ENCODE measurements at places on chromosomes 3 and 15.
A peak's percentile ranks its signal among the peaks of the same experiment; 100 is the strongest.

DNA sequence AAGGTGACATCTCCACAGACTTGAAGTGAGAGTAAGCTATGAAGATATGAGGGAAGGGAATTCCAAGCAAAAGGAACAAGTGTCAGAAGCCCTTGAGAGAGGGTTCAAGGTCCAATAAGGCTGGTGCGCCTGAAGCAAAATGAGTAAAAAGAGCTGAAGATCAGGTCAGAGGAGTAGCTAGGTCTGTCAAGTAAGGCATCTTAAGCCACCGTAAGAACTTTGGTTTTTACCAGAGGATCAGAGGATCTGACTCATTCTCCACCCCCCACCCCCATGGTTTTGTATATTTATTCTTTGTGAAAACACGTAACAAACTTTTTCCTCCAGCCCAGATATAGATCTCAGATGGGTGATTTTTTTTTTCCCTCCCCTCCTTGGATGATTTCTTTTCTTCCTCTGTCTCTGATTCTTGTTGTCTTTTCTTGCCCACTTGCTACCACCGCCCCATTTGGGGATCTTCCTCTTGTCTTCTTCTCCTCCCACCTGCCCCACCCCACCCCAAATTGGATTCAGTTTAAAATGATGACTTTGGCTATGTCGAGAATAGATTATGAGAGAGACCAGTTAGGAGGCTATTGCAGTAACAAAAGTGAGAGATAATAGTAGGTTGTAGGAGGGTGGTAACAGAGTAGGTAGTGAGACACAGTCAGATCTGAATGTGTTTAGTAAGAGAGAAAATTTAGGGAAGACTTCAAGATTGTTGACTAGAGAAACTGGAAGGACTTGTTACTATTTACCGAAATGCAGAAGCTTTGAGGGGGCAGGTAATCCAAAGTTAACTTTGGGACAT, 6.1 kb downstream of the TRMT10C start:
- H3K27me3 ChIP-seq: no peaks in the 10 kb centered on the region
- H3K27ac ChIP-seq: no peak overlapping the region
- H3K36me3 ChIP-seq: no peaks in the 10 kb centered on the region
- peaks cover 15% of the 10 kb centered on the region for H3K4me1 ChIP-seq
- no peak overlapping the region for H3K4me3 ChIP-seq

DNA sequence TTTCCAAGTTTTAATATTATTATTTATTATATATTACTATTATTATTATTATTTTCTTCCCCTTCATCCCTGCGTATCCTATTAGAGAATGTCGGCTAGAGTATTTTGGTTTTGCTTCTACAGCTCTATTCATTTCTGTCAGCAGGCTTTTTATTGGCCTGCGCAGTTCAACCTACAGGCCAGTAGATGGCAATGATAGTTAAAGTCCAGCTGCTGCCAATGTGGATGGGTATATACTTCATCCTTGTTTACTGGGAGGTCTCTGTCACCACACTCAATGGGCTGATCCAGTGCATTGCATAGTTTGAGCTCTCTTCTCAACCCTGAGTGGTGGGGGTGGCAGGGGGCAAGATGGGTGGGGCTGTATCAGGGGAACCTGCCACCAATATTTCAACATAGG, 799.8 kb downstream of the NSUN3 start:
- H3K36me3 ChIP-seq: no peaks in the 10 kb centered on the region
- H3K27ac ChIP-seq: no peak overlapping the region
- H3K4me1 ChIP-seq: no peaks in the 10 kb centered on the region
- no peak overlapping the region for H3K4me3 ChIP-seq
- DNase-seq: no peak

DNA sequence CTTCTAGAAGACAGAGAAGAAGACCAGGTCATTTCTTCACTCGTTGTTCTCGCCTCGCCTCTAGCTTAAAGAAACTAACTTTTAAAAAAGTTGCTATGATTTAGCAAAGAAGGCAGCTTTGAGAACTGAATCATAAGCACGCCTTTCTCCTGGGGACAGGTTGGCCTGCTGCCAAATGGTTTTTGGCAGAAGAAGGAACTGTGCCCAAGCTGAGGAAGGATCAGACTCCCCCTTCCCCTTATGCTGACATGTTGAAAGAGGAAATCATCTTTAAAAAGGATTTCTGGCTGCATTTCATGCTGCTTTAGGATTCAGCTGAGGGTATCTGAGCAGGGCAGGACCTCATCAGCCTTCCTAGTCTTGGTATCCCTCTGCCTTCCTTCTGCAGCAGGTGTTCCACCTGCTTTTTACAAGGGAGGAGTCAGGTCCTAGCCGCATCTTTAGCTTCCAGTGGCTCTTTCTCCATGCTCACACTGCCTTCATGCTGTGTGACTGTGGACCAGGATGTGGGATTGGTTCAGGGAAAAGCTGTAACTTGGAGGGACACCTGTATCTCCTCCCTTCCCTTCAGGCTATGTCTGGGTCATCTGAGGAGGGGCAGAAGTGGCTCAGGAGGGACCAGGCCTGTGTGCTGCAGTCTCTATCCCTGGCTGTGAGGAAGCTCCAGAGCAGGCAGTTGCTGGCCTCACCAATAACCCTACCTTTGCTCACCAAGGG, 34.1 kb upstream of the HACD2 start:
- H3K4me1 ChIP-seq: no peaks in the 10 kb centered on the region
- no peak overlapping the region for H3K4me3 ChIP-seq
- DNase-seq: peak; percentile 44
- H3K27ac ChIP-seq: no peak overlapping the region

- H3K36me3 ChIP-seq: no peaks in the 10 kb centered on the region
- H3K27me3 ChIP-seq: no peaks in the 10 kb centered on the region
- H3K27ac ChIP-seq: no peak overlapping the region
- no peak for DNase-seq
These were observed 70.9 kb downstream of the CGGBP1 start for GRCh38 chr3:87987952-87988351.

DNA sequence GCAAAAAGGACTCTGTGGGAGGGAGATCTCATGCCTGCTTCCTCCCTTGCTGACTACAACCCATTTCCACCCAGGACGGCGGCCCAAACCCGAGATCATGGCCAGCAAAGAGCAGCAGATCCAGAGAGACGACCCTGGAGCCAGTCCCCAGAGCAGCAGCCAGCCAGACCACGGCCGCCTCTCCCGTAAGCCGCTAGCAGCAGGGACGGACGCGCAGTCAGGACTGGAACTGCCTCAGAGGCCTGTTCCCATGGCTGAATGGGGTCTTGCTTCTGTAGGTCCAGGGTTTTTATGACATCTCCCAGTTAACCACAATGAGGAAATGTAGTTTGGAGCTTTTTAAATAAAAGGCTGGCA, 67.2 kb downstream of the BOC start:
- no peak overlapping the region for H3K27ac ChIP-seq
- no peaks in the 10 kb centered on the region for H3K36me3 ChIP-seq
- H3K4me1 ChIP-seq: peaks cover 12% of the 10 kb centered on the region
- no peaks in the 10 kb centered on the region for H3K27me3 ChIP-seq
- no peak for DNase-seq

GRCh38 chr3:150870406-150870805, 34.8 kb downstream of the MINDY4B start:
- DNase-seq: no peak
- H3K36me3 ChIP-seq: no peaks in the 10 kb centered on the region

DNA sequence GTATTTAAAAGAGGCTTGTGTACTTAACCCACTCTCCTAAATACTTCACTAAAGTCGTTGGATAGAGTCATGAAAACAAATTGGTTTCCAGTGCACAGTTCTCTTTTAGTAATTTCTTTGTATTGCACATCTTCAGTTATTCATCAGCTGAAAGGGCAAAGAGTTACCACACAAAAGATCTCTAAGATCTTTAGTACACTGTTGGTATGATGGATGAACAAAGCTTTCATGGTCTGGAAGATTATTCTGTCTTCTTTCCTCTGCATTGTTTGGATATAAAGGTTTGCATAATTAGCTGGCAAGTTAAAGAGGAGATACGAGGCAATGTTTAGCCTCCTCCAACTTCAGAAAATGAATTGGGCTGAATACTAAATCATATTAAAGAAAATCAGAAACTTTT, 40.5 kb downstream of the BCHE start:
- no peaks in the 10 kb centered on the region for H3K36me3 ChIP-seq
- H3K27ac ChIP-seq: no peak overlapping the region
- no peak overlapping the region for H3K4me3 ChIP-seq
- H3K27me3 ChIP-seq: no peaks in the 10 kb centered on the region
- DNase-seq: no peak

DNA sequence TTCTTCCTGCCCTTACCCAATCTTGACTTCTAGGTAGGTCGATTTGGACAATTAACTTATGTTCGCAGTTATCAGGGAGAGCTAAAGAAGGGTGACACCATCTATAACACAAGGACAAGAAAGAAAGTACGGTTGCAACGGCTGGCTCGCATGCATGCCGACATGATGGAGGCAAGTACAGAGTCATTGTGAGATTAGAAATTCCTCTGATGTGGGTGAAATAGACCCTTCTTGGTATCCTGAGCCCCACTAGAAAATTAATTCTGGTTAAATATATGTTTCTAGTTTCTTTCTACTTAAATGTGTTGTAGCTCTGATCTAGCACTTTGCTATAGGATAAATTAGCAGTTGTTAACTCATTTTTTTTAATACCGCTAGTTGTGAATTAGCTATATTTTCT, 13.6 kb downstream of the LXN start:
- no peak overlapping the region for H3K4me3 ChIP-seq
- no peaks in the 10 kb centered on the region for H3K27me3 ChIP-seq
- H3K4me1 ChIP-seq: no peaks in the 10 kb centered on the region
- H3K27ac ChIP-seq: no peak overlapping the region
- no peaks in the 10 kb centered on the region for H3K36me3 ChIP-seq

GRCh38 chr3:109902549-109902948, 565.2 kb upstream of the DPPA4 start:
- no peaks in the 10 kb centered on the region for H3K27me3 ChIP-seq
- H3K27ac ChIP-seq: no peak overlapping the region
- H3K4me3 ChIP-seq: no peak overlapping the region
- H3K36me3 ChIP-seq: no peaks in the 10 kb centered on the region
- no peak for DNase-seq
- H3K4me1 ChIP-seq: no peaks in the 10 kb centered on the region

DNA sequence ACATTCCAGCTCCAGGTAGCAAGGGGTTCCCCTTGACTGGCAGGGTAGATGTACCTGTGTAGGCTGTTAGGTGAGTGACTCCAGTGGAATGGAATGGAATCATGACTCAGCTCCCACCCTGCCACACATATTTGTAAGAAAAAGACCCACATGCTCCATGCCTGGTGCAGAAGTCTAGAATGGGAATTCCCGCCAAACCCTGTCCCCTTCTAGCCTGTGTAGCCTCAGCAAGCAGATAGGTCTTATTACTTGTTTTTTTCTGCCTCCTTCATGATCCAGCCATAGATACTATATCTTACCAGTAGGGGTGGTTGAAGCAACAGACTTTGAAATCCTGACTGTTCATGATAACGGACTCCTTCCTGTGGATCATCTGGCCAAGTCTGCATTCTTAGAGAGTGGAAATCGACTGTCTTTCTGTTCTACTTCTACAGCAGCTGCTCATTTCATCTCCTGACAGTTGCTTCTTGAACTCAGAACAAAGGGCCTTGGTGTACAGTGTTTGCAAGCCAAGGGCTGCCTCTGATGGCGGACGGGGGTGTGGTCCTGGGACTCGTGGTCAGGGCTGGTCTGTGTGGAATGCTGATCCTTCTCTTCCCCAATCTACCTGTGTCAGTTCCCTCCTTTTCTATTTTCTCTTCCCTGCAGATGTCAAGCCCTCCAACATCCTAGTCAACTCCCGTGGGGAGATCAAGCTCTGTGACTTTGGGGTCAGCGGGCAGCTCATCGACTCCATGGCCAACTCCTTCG, 16.3 kb downstream of the SNAPC5 start:
- DNase-seq: no peak
- H3K27me3 ChIP-seq: no peaks in the 10 kb centered on the region
- peaks cover 30% of the 10 kb centered on the region for H3K36me3 ChIP-seq
- no peak overlapping the region for H3K27ac ChIP-seq

DNA sequence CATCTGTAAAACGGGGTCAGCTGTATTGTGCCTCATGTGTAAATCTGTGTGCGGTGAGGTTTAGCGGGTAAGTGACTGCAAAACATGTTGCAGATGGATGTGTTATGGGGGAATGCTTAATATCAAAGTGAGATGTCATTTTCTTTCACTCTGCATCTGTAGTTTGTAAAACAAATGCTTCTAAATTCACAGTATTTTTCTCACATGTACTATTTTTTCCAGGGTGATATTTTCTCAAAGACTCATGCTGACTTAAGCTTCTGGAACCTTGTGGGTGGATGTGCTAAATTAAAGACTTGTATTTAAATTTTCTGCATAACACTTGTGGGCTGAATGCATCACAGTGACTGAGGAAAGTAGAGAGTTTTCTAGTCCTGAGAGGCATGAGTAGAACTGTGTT, 115.2 kb upstream of the TP63 start:
- H3K4me3 ChIP-seq: no peak overlapping the region
- no peak overlapping the region for H3K27ac ChIP-seq
- DNase-seq: no peak
- no peaks in the 10 kb centered on the region for H3K36me3 ChIP-seq

GRCh38 chr3:15246186-15246585, 40.1 kb downstream of the CAPN7 start:
- no peak overlapping the region for H3K27ac ChIP-seq
- H3K4me3 ChIP-seq: no peak overlapping the region
- no peaks in the 10 kb centered on the region for H3K4me1 ChIP-seq
- peaks cover 97% of the 10 kb centered on the region for H3K36me3 ChIP-seq
- DNase-seq: no peak

GRCh38 chr3:189272500-189273119, 100.8 kb downstream of the TPRG1 start:
- H3K36me3 ChIP-seq: no peaks in the 10 kb centered on the region
- H3K4me3 ChIP-seq: no peak overlapping the region
- H3K27ac ChIP-seq: no peak overlapping the region
- peaks cover 11% of the 10 kb centered on the region for H3K4me1 ChIP-seq
- no peak for DNase-seq

DNA sequence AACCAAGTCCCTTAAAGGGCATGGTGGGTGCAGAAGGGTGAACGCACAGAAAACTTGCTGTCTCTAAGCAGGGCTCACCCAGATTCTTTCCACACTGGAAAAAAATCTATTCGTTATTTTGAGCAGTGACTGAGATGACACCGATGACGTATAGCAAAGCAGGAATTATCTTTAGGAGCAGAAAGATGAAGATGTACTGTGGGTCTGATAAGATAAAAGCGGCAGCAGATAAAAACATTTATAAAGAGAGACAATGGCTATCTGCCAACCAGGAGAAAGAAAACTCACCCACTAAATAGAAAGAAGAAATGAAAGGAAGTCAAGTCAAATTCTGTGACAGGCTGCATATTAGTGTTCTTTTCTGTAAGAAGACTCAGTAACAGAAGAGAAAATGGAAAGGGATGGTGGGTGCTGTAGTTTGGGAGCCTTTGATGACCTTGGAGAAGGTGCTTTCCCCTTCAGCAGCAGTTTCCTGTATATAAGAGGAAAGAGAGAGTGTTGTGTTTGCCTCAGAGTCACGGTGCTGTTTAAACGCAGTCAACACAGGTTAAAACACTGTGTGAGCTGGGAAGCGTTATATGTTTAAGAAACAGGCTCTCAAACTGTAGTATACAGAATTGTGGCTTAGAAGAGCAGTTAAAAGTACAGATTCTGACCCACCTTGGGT, 111.6 kb downstream of the AQP9 start:
- H3K27me3 ChIP-seq: no peaks in the 10 kb centered on the region
- peaks cover 43% of the 10 kb centered on the region for H3K4me1 ChIP-seq
- no peaks in the 10 kb centered on the region for H3K36me3 ChIP-seq
- no peak for DNase-seq
- H3K27ac ChIP-seq: peak overlapping the region; percentile 88

- peaks cover 19% of the 10 kb centered on the region for H3K4me1 ChIP-seq
- no peak for DNase-seq
- no peaks in the 10 kb centered on the region for H3K27me3 ChIP-seq
- no peak overlapping the region for H3K27ac ChIP-seq
- H3K36me3 ChIP-seq: no peaks in the 10 kb centered on the region
These were observed 131.2 kb downstream of the CD47 start for GRCh38 chr3:107959550-107960154.

Data from gastrocnemius medialis (tissue), 4 donors.